ENCODE measurements at places on chromosomes 16 and 17.
A peak's percentile ranks its signal among the peaks of the same experiment; 100 is the strongest.

- peak; percentile 57 for DNase-seq
Measured at GRCh38 chr17:43766413-43767052, 7.9 kb upstream of the SOST start.

- DNase-seq, result no peak
Measured at GRCh38 chr17:40862985-40863733, 3.9 kb downstream of the KRT12 start.

DNA sequence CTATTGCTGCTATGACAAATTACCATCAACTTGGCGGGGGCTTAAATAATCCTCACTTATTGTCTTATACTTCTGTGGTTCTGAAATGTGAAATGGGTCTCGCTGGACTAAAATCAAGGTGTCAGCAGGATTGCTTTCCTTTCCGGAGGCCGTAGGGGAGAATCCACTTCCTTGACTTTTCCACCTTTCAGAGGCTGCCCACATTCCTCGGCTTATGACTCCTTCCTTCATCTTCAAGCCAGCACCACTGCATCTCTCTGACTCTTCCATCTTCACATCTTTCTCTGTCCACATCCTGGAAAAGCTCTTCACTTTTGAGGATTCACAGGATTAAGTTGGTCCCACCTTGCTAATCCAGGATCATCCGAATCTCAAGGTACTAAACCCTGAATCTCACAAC, 217.8 kb downstream of the GRIN2A start:
- DNase-seq, result no peak

DNA sequence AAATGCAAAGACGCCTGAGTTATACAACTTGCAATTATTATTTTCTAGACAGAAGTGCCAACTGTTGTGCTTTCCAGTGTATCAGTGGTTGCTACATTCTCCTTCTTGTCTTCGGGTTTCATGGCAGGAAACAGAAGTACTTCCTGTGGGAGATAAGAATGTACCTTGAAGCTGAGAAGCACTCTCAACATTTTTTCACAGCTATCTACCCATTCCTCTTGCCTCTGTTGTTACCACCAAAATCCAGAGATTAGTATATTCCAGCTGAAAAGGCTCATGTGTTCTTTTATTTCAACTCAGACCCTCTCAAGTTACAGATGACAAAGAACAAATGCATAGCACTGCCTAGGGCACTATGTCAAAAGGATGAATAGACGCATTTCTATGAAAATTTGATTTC, 4.8 kb upstream of the ADAT1 start:
- DNase-seq, result no peak

GRCh38 chr17:78133971-78134898, 3.7 kb downstream of the TMC8 start:
- no peak for DNase-seq

- no peak for DNase-seq
Measured at GRCh38 chr17:35774499-35774898, 13.8 kb downstream of the C17orf50 start.

- DNase-seq, result no peak
Measured at GRCh38 chr16:67963292-67963661, 5.2 kb downstream of the SLC12A4 start.

- no peak for DNase-seq
Measured at GRCh38 chr16:66511602-66512271, 38.2 kb downstream of the TK2 start.

- no peak for DNase-seq
Measured at GRCh38 chr17:32192379-32192778, 50.1 kb downstream of the RHOT1 start.

DNA sequence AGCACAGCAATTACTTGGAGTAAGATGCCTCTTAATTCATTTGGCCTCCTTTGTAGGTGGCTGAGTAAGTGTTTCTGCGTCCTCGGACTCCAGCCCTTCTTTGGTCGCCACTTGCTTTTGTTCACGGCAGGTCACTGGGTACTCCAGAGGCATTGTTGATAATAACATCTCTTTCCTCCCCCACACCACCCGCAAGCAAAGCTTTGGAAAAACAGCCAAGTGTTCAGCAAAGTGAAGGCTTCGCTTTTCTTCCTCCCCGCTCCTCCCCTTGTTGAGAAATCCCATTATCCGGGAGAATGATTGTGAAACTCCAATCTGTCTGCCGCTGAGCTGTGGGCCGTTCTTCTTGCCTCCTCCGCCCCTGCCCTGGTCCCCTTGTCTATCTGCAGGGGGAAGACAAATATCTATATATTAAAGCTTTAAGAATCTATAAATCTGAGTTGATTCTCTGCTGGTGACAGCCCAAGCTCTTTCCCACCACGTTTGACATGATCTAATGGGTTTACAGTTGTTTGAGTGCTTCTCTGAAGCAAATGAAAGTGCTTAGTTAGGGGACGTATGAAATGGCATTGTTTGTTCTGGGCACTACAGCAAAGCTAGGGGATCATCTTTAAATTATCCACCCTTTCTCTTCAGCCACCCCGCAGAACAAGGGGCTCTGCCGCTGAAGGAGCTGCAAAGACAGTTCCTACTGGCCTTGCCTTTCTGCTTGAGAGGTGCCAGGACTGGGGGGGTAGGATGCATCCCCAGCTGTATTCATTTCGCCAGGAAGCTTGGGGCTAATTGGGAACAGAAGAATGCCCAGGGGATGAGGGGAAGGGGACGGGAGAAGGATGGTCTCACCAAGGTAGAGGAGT, 167.1 kb downstream of the CCDC182 start:
- DNase-seq, result peak; percentile 35

GRCh38 chr17:7241090-7241733, 1.0 kb downstream of the GABARAP start:
- DNase-seq, result no peak

- DNase-seq, result no peak
Measured at GRCh38 chr16:53646506-53646905, 57.2 kb downstream of the RPGRIP1L start.
